ENCODE measurements at places on chromosomes 5 and 9.

DNA sequence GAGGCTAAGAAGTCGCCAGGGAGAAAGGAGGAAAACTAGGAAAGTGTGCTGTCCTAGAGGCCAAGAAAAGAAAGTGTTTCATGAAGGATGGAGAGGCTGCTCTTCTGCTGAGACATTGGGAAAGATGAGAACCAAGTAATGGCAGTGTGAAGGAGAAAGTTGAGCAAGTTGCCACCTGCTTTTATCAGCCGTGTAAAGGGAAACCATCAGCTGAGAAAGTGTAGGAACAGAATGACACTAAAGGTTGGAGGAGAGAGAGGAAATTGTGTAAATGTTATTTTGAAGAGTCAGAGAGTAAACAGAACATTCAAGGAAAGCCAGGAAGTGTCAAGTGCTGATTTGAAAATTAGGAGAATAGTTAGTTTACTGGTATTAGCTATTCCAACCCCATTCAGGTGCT lies 125.0 kb downstream of the CEMIP2 start:
- no peak for DNase-seq

- DNase-seq, result no peak
These were observed 158.6 kb upstream of the SHB start for GRCh38 chr9:38227656-38228055.

DNA sequence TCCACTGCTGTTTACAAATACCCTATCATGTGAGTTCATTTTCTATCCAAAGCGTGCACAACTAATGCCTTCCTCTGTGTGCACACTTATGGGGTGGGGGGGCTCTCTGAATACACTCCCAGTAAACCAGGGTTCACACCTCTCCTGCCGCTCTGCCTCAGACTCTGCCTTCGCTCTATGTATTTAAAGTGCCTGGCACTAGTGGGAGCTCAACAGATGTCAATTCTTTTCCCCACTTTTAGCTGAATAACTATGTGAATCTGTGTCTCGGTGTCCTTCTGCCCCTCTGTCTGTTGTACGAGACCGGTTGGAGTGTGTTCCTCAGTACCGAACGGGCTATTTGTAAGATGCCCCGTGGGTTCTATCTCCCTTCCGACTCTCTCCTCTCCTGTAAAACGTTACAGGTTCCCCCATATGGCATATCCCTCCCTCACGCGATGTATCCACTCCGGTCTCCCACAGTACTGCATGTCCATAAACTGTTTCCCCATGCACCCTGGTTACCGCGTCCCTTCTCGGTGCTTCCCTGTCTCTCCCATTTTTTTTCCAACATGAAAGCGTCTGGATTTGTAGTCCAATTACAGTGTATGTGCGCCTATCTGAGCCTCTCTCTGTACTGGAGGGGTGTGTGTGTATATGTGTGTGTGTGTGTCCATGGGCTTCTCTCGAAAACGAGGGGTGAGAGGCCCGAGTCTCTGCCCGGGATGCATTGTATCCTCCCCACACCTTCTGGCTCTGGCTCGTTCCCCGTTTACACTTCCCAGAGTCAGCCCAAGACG lies 1.6 kb downstream of the ELL2 start:
- no peak for DNase-seq

DNA sequence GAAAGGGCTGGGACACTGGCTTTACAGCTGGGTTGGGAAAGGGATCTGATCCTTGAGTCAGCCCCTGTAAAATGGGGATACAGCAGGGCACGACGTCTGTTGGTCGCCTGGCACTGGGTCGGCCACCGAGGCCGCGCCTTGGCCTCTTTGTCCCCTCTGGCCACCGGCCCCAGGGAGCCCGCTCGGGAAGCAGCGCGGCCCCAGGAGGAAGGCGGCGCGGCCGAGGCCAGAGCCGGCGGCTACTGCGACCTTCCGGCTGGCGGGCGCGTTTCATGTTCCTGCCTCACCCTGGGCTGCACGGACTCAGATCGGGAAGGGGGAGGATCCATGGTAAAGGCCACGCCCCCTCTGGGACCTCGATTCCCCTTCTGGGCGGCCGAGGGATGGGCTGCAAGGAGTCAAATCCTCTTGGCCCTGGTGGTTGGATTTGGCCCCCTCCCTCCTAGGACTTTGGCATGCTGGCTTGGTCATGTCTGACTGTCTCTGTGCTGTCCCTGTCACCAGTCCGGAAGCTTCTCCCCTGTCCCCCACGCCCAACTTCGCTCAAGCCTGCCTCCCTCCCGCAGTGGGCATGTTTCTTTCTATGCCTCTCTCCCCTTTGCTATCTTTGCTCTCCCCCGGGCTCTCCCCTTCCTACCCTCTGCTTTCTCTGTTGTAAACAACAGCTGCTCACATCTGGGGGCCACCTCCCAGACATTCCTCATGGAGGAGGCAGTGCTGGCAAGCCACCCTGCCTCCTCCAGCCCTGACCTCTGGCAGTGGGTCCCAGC lies 25.8 kb downstream of the FPGS start:
- no peak for DNase-seq

DNA sequence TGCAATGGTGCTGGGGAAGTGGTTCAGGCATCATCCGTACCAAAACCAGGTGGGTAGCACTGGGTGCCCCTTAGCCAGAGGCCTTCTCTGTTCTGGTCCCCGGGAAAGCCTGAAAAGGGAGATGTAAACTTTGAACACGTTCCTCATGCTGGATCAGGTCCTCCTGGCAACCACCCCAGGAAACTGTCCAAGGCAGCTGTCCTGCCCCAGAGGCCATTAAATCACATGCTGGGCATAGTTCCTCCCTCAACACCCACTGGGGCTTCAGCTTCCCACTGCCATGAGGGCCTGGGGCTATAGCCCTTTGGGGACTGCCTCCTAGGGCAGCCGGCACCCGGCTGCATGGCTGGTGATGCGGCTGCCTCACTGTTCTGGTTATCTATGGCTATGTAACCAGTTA lies 228.9 kb upstream of the MVB12B start:
- no peak for DNase-seq

GRCh38 chr5:33933723-33934169 lies 2.4 kb upstream of the RXFP3 start:
- no peak for DNase-seq

DNA sequence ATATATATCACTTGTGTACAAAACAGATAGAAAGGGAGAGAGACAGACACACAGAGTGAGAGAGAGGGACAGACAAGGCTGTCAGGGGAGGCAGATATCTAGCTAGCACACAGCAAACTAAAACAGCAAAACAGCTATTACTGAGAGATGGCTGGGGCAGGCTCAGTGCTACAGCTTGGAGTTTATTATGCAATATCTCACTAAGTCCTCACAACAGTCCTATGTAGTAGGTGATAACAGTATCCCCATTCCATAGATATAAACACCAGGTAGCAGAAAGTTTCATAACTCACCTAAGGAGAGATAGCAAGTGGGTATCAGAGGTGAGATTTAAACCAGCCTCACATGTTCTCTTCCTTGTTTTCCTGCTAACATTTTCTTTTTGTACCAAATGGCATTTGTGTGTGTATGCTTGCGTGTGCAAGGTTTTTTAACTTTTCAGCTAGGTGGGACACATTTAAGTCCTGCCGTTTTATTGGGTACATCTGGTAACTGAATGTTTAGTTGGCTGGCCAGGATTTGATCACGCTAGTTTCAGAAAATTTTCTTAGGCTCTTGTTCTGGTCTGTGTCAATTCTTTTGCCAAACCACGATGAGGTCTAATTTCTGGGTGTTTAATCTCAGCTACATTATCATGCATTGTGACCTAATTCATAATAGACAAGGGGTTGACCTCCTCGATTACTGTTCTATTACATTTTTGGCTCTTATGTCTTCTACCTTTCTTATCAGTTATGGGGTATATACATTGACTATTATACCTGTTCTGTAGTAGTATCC lies 105.1 kb downstream of the LMNB1 start:
- no peak for DNase-seq

DNA sequence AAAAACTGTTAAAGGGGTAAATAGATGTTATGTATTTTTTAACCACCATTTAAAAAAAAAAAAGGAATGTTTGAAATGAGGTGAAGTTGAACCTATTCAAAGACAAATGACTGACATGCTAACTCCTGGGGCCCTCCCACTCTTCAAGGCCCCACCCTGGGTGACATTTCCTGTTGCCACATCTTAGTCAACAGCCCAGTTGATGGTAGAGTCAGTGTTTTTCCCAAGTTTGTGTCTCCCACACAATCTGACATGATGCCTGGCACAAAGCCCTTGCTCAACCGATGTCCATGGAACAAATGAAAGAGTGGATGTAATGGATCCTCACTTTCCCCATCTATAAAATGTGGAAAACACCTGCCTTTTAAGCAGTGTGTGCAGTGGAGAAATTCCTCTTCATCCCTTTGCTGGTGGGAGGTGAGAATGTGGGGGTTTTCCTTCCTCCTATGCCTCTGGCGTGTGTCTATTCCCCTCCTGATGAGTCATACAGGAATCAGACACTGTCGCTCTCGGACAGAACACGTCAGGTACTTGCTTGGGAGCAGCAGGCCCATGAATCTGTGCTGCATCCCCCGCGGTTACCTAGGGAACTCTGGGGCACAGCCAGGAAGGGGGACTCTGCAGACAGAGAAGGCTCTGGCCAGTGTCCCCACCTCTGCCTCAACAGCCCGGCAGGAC lies 13.7 kb upstream of the ADRA1B start:
- no peak for DNase-seq

GRCh38 chr9:95494022-95494415 lies 22.8 kb downstream of the PTCH1 start:
- DNase-seq, result no peak

DNA sequence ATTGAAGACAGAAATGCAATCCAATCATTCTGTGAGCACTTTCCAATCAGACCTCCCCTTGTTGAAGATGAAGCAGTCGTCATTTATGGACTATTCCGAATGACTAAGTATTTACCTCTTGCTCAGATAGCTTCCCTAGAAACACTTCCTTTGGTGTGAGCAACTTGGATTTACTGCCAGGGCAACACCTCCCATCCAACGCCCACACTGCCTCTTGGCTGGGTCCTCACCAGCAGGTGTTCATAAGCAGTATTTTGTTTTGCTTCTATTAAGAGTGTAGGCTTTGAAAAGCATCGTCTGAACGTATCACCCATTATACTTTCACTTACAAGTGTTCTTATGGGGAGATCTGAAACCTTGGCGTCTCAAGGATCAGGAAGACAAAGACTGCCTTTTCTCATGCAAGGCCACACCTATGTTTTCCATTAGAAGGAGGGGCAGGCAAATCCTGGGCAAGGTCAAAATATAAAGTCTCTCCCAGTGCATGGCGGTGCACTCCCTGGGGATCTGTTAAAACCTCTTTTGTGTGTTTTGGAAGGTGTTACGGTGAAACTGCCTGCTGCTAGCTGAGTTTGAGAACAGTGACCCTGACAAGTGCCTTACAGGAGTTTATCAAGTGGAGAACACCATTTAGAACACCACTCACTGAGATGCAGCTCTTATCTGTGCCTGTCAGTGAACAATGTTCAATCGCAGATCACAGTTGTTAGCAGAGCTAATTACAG lies 10.6 kb upstream of the MARCHF3 start:
- no peak for DNase-seq

DNA sequence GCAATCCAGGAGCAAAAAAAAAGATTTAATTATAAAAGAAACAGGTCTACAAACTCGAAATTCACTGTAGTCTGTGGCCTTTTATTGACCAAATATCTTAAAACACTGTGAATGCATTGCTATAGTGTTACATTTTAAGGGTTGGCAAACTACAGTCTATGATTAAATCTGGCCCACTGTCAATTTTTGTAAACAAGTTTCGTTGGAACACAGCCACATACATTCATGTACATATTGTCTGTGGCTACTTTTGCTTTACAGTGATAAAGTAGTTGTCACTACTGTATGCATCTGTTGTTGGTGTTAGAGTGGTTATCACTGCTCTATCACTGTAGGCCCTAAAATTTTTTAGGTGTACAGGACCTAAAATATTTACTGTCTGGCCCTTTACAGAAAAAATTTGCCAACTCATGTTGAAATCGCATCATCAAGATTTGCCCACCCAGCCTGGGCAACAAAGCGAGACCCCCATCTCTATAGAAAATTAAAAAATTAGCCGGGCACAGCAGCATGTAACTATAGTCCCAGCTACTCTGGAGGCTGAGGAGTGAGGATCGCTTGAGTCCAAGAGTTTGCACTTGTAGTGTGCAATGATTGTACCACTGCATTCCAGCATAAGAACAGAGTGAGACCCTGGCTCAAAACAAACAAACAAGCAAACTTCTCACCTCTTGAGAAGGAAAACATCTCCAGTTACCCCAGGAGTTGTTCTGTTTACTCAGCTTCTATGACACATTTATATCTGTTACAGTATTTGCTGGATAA lies 89.0 kb downstream of the ERBIN start:
- DNase-seq, result no peak

DNA sequence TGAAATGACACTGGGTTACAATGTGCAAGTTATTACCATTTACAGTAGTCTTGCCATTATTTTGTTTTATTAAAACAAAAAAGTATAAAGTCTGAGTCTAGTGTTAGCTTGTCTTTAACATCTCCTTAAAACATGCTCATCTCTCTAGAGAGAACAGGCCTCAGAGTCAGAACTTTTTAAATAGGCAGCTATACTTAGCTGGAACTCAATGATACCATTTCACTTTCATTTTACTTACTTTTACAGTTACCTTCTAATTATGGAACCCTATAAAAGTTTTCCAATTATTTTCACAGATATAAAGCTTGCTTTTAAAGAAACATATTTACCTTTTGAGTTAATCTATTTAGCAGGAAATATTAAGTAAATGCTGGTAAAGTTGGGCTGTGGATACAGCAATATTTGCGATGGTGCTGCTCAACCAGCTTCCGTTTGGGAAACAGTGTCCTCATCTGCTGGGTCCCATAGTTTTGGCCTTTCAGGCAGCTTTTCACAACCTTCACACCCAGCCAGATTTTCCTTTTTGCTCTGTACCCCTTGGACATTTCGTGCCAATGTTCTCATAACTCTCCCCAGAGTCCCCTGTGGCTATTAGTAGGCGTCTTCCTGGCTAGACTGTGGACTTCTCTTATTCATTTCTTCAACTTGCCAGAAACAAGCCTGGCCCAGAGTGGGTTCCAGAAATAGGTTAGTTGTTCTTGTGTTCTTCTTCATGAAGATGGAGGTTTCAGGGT lies 36.3 kb upstream of the UBTD2 start:
- DNase-seq, result no peak

- DNase-seq, result no peak
These were observed 16.5 kb downstream of the HBEGF start for GRCh38 chr5:140329739-140330481.

DNA sequence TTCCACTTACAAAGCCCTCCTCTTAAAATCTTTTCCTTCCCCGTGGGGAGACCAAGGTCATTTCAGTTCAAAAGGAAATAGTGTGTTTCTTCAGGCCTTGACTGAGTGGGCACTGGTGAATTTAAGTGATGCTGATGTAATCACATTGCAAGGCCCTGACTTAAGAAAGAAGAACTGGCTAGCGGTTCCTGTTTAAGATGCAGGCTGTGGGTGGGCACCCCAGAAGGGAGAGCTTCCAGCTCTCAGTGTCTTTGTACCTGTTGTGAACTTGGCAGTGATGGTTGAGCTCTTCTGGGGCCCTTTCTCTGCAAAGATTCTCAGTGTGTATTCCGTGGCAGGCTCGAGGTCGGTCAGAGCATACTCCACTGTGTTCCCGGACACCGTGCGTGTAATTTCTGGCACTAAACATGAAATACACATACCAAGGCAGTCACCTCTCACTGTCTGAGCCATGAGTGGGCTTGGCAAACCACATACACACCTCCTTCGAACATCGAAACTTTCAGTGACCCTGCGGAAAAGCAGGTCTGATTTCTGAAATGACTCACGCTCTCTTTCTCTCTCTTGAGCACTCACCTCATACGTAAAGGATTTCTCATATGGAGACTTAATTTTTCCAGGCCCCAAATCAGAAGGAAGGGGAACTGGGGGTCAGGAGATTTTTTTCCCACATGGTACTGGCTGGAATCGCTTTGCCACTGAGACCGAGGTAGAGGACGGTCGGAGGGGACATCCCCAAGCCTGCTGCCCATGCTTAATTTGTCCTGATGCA lies 81.9 kb downstream of the TNC start:
- DNase-seq, result no peak

GRCh38 chr9:118023644-118024043 lies 319.4 kb downstream of the TLR4 start:
- no peak for DNase-seq
